Putamen (tissue), 1 donor: ENCODE measurements at places on chromosomes 16 and 17.

GRCh38 chr17:29954405-29954804, 13.0 kb downstream of the EFCAB5 start:
- DNase-seq, result no peak

DNA sequence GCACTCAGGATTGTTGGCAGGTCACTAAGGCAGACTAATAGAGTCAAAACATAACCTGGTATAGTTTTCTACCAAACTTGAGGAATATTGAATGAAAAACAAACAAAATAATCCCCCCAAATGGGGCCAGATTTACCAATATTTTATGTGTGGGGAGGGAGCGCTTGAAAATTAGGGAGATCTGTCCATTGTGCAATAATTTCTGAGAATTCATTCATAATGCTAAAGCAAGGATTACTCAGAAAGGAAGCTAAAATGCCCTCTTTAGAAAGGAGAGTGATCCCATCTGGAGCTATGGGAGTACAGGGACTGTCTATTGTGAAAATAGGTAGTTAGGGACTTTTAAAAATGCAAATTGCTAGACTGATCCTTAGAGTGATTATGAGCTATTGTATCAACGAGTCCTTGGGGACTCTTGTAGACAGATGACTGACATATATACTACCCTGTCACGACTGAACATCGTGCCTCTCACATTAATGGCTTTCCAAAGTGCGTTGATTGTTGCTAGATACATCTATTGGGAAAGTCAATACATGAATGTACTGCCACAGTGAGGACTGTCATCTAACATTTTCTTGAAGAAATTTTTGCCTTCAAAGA, 193.6 kb downstream of the AATF start:
- DNase-seq, result no peak

DNA sequence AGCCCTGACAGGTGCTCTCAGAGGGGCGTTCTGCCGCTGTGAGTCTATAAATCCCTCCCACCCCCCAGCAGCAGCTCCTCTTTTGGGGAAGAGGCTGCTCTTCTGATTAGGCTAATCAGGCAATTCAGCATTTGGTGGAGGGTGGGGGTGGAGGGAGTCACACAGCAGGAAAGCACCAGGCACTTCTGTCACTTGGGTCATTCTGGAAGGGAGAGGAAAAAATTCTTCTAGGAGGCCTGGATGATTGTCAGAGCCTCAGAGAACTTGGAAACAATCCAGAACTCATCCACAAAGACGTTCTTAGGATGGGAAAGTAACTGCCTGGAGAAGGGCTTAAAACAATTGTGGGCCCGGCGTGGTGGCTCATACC, 7.3 kb upstream of the SSTR2 start:
- DNase-seq, result no peak

DNA sequence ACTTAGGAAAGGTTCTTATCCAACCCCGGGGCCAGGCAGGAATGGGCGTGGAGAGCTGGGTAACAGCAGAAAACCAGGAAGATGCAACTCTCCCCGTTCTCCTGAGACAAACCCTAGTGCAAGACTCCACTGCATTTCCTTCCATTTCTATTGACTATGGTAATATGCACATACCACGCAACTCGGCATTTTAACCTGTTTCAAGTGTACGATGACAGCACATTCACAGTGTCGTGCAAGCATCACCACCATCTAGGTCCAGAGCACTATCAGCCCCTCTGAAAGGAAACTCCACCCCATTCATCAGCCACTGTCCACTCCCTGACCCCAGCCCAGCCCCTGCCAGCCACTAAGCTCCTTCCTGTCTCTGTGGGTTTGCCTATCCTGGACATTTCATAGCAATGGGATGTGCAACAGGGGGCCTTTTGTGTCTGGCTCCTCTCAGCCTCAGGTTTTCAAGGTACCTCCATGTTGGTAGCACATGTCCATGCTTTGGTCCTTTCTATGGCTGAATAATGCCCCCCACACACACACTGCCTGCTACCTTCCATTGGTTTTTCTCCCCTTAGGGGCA, 441.9 kb downstream of the SOX9 start:
- DNase-seq, result no peak

GRCh38 chr16:75288596-75289120, 37.2 kb upstream of the BCAR1 start:
- no peak for DNase-seq

- no peak for DNase-seq
These were observed 159.8 kb downstream of the COPRS start for GRCh38 chr17:31699281-31699680.

GRCh38 chr17:491086-492021, 138.7 kb upstream of the RPH3AL start:
- no peak for DNase-seq

DNA sequence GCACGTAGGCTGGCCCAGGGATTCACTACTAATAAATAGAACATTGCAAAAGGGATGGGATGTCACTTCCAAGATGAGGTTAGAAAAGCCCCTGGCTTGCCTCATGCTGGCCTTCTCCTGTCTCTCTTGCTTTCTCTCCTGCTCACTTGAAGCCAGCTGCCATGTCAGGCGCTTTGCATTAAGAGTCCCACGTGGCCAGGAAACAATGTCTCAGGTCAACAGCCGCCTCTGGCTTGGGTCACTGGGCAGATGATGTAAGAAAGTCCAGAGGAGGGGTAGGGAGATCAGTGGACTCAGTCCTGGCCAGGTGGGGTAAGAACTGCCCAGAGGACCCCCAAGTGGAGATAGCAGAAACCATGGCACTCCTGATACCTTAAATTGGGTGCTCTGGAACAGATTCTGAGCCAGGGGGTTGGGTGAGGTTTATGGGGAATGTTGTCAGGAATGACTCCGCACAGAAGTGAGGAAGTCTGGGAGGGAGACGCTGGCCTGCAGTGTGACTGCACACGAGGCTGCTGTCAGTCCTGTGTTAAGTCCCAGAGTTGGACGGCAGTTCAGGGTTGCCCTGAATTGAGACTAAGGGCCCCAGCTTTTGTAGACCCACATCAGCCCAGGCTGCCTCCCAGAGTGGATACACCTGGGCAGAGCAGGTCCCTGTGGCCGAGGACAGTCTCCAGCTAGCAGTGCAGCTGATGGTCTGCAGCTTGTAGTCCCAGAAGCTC, 17.7 kb downstream of the C16orf82 start:
- no peak for DNase-seq

- DNase-seq, result no peak
These were observed 48.3 kb downstream of the BAIAP2 start for GRCh38 chr17:81083125-81083765.

DNA sequence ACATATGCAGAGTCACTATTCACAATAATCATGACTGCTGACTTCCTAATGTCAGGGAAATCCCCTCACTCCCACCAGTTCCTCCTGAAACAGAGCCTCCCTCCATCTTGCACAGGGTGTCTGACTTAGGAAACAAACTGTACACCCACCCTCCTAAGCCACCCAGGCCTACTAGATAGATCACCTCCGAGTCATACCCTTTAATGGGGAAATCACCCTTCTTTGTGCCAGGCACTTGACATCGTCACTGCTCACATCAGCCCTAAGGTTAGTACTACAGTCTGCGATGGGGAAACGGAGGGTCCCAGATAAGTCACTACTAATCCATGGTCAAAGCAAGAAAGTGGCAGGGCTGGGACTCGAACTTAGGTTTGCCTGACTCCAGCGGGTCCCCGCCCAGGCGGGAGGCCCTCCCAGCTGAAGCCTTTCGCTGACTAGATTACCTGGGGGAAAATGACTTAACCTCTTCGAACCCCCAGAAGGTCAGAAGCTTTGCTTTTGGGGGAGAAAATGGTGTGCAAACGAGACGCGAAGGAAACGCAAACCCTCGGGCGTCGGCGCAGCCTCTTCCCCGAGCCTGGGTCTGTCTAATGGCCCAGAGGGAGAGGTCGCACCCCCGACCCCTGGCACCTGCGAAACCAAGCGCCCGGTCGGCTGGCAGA, 3.4 kb upstream of the MLLT6 start:
- DNase-seq, result no peak

- DNase-seq, result no peak
These were observed 378.1 kb downstream of the HAPSTR1 start for GRCh38 chr16:9469512-9469911.

- DNase-seq, result no peak
These were observed 26.5 kb downstream of the TMEM98 start for GRCh38 chr17:32954477-32954876.

DNA sequence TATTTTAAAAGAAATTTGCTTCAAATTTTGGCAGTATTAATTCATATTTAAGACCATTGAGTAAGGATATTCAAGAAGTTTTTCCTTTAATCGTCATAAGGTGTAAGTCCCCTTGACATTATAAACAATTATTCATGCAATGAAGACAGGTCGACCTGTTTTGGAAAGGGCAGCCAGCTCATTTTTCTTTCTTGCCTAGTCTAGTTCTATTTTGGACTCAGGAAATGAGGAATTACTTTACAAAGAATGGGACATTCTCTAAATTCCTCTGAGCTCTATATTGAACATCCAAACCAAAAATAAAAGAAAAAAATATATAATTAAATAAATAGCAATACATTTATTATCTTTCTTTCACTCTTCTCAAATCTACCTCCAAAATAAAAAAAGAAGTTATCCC, 595.6 kb upstream of the KIF2B start:
- no peak for DNase-seq

DNA sequence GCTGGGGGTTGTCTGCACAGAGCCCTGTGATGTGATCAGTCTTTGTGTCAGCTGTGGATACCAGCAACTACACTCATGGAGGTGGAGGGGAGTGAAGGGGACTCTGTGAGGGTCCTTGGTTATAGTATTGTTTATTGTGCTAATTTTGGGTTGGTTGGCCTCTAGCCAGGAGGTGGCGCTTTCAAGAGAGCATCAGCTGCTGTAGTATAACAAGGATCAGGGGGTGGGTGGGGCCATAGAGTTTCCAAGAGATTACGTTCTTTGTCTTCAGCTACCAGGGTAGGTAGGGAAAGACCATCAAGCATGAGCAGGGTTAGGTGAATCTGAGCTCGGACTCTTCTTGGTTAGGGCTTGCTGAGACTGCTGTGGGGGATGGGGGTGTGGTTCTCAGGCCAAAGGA, 97.1 kb upstream of the HS3ST3A1 start:
- DNase-seq, result no peak

DNA sequence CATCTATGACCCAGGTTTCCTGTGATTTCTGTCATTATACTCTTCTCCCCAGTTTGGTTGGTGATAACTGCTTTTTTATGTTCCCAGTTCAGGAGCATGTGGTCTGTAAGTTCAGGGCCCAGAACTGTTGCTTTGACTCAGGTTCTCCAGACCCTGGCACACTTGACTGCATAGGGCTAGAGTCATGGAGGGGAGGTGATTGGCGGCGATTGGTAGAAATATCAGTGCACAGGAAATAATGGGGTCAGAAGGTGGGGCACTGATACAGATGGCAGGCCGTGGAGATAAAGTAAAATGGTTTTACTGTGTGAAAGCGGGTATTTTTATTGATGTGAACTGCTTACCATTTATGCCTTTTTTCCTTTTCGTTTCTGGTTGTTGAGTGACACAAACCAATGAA, 28.7 kb downstream of the TAC4 start:
- DNase-seq, result no peak

GRCh38 chr16:35750157-35750689, 2290.8 kb downstream of the TP53TG3F start:
- no peak for DNase-seq

DNA sequence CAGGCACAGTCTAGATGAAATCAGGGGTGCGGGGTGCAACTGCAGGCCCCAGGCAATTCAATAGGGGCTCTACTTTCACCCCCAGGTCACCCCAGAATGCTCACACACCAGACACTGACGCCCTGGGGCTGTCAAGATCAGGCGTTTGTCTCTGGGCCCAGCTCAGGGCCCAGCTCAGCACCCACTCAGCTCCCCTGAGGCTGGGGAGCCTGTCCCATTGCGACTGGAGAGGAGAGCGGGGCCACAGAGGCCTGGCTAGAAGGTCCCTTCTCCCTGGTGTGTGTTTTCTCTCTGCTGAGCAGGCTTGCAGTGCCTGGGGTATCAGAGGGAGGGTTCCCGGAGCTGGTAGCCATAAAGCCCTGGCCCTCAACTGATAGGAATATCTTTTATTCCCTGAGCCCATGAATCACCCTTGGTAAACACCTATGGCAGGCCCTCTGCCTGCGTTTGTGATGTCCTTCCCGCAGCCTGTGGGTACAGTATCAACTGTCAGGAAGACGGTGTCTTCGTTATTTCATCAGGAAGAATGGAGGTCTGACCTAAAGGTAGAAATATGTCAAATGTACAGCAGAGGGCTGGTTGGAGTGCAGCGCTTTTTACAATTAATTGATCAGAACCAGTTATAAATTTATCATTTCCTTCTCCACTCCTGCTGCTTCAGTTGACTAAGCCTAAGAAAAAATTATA, 1.6 kb downstream of the HBA1 start:
- DNase-seq, result no peak

- DNase-seq, result no peak
These were observed 9.3 kb upstream of the ZC3H18 start for GRCh38 chr16:88560714-88561484.

DNA sequence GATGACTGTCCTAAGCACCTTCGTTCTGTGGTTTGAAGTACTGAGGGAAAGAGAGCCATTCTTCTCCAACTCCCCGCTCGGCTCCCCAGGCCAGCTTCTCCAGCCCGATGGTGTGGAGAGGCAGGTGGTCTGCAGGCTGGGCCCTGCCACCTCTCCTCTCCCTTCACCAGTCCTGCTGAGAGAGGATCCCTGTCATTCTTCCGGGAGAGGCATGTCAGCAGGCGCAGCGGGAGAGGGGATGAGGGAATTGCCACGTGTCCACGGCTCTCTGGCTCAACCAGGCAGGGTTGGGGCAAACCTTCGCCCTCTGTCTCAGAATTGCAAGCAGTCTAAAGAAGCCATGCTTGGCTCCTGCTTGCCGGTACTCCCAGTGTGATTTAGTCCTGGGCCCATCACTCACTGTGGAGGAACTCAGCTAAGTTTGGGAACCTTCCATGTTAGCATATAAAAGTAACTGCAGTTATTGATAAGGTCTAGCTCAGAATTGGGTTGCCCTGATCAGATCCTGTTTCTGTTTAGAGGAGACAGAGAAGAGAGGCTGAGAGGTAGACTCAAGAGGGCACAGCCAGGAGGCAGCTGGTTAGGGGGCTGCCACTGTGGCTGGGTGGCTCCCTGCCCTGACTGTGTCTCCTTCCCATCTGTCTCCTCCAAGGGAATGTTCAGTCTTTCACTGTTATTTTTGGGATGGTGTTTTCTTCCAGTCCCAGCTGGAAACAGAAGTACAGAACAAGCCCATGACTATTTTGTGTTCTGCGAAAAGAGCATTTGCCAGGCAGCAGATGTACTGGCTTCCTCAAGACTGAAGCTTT, 17.4 kb downstream of the HS3ST3B1 start:
- DNase-seq, result no peak

- DNase-seq, result no peak
These were observed 98.4 kb downstream of the ADCY9 start for GRCh38 chr16:4017807-4018206.

- no peak for DNase-seq
These were observed 43.5 kb downstream of the TBX21 start for GRCh38 chr17:47776330-47777197.

DNA sequence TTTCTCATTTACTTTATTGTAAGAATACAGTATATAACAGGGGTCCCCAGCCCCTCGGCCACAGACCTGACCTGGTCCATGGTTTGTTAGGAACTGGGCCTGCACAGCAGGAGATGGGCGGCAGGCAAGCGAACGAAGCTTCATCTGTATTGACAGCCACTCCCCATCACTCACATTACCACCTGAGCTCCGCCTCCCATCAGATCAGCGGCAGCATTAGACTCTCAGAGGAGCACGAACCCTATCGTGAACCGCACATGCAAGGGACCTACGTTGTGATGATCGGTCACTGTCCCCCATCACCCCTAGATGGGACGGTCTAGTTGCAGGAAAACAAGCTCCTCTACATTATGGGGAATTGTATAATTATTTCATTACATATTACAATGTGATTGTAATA, 410.6 kb downstream of the SLC39A11 start:
- DNase-seq, result no peak
